ENCODE measurements at places on chromosomes 6 and 20.

GRCh38 chr6:42336431-42336830 lies 115.3 kb downstream of the TRERF1 start:
- no peak for DNase-seq

- no peak for DNase-seq
These were observed 38.6 kb downstream of the PREX1 start for GRCh38 chr20:48789185-48789668.

DNA sequence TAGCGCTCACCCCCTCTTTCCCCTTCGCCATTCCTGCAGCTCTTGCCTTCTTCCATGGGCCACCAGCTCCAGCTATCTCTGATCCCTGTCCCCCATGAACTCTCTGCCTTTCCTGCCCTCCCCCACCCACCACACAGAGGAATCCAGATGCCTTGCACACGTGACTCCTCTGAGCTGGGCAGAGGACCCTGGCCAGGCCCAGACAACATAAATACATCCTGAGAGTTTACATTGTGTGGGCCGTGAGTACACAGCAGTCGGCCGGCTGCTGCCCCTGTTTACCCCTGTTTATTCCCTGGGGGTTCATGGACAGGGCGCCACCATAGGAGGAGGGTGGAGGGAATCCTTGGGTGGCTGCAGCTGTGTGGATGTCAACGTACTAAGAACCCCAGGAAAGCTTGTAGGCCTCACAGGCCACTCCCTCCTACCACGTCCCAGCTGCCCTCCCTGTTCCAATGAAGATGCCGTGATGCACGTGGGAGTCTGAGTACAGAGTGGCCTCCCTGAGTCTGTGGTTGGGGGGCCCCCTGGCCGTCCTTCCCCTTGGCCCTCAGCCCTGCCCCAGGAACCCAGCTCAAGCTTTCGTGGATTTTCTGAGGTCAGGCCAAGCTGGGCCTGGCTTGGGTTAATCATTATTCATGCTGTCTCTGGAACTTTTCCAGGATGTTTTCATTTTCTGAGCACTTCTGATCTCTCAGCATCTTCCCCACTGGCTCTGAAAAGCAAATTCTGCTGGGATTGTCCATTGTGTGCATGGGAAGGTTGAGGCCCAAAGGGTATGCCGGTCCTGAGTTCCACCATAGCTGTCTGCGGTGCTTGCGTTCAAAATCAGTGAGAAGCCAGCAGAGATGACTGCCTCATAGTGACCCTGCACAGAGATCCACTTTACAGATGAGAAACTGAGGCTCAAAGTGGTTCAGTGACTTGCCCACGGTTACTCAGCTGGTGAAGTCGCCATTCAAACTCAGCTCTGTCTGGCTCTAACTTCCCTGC lies 136.3 kb downstream of the MRPL14 start:
- no peak for DNase-seq

DNA sequence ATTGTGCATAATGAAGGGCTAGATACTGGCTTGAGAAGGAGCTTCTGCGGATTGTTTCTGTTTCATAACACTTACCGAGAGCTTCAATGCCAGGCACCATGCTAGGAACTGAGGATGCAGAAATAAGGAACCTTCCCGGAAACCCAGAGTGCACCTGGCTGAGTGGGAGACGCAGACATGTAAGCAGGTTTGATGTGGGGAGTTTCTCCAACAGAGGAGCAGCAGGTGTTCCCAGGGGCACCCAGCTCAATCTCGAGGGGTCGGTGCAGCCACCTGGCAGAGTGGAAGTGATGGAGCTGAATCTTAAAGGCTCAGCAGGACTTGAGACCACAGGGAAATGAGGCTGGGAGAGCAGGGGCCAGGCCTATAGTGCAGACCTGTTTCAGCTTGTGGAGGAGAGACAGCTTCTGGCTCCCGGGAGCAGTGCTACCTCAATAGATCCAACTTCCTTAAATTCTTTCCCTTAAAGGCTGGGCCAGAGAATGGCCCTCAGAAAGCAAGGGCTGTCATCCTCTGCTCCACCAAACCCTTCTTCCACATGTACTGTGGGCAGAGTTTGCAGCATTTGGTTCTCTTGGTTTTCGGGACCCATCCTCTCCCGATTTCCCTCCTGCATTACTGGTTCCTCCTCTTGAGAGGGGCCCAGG lies 27.8 kb upstream of the SRC start:
- DNase-seq = no peak

DNA sequence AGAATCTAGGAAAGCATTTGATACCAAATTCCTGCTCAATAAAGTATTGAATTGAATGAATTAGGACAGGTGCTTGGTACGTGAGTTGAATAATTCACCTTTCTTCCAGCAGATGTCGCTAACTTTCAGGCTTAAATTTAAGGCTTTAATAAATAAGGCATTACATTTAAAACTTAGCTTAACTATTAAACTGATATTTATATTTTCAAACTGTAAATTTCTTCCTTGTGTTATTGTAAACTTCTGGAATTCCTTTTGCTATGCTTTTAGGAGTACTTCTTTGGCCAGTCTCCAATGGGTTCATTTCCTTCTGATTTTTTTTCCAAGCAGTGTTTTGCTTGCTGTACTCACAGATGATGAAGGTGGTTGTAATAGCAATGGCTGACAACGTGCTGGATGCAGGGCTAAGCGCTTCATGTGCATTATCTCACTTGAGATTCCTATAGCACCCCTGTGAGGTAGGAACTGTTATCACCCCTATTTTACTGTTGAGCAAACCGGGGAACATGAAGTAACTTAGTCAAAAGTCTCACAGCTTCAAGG lies 71.3 kb upstream of the SLC2A12 start:
- no peak for DNase-seq

Measured in NCI-H2081 treated with DMSO at 0.1 percent for 48 hours (cell line).